ENCODE measurements at places on chromosomes 11 and 22.

DNA sequence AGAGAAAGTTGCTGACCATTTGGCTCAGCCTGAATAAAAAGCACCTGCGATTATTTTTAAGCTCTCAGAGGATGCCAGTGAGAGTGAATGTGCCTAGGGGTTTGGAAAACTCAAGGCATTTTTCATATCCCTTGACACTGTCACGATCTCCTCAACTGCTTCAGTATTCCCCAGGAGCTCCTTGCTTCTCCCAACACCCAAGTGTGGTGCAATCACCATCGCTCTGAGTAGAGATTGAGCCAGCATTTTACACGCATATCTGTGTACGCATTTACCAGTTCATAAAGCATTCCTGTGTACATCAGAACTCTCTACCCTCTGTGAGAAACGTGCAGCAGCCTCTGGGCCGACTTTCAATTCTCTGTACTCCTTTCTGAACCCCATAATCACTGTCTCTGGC is 1.3 kb downstream of the SRRD start:
- DNase-seq = peak; percentile 31

GRCh38 chr11:87889126-87889525 is 286.1 kb downstream of the RAB38 start:
- no peak for DNase-seq

DNA sequence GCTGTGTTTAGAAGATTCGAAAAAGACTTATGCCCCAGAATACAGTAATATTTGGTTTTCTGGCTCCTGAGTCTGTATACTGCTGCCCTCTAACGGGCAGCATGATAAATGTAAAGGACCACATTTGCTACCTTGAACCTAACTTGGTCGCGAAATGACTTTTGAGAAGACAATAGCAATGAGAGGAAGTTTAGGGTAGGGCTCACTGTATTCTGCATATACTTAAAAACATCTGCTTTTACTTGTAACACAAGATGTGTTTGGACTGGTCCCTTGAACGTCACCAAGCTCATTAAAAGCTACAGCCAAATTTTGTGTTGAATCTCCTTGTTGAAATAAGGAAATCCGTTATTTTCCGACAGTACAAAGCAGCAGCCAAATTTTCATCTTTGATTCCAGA is 309.1 kb downstream of the SWAP70 start:
- no peak for DNase-seq

DNA sequence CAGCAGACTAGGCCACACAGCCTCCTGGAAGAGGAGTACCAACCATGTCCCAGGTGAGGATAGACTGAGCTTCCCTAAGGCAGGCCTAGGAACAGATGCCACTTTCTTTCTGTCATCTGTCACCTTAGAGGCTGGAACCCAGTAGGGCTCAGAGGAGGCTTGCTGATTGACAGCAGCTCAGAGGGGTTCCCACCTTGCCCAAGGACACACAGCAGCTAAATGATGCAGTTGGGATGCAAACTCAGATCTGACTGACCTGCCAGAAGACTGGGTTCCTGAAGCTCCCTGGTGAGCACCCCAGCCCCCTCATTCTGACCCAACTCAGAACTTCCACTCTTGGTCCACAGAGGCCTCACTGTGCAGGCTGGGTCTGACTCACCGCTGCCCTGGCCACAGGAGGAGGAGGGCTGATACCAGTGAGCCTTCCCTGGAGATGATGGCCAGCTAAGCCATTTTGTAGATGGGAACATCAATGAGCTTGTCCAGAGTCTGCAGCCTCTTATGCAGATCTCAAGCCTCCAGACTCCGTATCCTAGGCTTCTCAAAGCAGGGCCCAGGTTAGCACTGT is 14.0 kb downstream of the CAPN5 start:
- DNase-seq = peak; percentile 16

- no peak for DNase-seq
Measured at GRCh38 chr11:79940165-79940564, 499.3 kb upstream of the TENM4 start.

GRCh38 chr11:13030857-13031256 is 21.7 kb downstream of the RASSF10 start:
- no peak for DNase-seq

DNA sequence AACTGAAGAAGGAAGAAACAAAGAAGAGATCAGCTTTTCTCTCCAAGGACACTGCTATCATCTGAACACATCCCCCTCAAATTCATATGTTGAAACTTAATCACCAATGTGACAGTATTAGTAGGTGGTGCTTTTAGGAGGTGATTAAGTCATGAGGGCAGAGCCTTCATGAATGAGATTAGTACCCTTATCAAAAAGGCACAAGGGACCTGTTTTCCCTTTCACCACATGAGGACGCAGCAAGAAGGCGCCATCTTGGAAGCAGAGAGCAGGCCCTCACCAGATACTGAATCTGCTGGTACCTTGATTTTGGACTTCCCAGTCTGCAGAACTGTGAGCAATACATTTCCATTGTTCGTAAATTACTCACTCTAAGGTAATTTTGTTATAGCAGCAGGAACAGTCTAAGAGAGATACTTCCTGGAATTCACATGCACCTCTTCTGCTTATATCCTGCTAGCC is 20.9 kb upstream of the CREB3L1 start:
- DNase-seq = no peak

DNA sequence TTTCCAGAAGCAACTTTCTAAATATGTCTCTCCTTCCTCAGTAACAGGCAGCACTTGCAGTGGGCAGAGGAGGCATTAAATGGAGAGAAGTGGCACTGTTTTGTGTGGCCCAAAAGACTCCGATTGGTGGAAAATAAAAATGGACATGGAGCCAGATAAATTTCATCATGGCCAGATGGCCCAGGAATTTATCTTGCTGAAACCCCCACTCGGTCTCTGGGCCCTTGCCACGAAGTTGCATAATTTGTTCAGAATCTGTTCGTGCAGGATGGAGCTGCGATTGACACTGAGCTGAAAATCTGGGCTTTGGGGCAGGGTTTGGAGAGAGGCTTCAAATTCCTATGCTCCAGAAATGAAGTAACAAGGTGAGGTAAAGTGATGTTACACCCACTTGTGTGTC is 65.5 kb downstream of the C11orf91 start:
- no peak for DNase-seq

DNA sequence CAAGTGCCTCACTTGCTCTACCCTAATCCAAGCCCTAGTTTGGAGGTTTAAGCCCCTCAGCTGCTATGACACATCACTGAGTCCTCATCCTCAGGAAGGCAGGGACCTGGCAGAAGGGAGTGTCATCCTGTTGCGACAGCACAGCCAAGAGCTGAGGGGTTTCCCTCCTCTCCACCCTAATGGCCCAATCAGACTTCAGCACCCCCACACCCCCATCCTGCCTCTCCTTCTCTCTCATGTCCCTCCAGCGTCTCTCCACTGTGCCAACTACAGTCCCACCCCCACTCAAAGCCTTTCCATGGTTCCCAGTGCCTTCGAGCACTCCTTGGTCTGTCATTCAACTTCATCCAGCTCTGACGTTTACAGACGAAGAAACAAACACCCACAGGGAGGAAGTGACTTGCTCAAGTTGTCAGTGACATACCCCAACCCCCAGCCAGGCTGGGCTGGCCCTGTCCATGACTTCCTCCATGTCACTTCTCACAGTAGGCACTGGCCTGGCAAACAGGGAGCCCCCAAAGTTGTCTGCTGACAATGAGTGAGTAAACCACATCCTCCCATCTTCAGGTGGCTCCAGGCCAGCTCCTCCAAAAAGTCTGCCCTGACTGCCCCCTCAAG is 15.6 kb downstream of the ARAP1 start:
- DNase-seq = peak; percentile 71

- no peak for DNase-seq
Measured at GRCh38 chr11:2142762-2143202, 3.6 kb upstream of the IGF2 start.

GRCh38 chr11:45243967-45244366 is 42.2 kb downstream of the SYT13 start:
- DNase-seq = no peak

DNA sequence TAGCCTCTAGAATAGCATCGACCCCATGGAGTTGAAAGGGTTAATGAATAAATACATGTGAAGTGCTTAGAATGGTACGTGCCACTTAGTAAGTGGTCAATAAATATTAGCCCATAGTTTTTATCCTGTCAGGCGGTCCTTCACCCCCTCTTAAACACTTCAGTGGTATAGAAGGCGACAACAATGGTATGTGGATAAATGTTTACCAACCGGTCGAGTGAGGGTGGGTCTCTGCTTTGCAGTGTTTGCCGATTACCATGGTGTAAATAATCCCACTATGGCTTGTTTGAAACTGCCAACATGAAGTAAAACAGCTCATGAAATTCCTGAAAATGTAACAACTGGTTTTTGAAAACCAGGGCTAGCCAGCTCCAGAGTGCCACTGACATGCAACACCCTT is 541.2 kb downstream of the BUD13 start:
- no peak for DNase-seq

DNA sequence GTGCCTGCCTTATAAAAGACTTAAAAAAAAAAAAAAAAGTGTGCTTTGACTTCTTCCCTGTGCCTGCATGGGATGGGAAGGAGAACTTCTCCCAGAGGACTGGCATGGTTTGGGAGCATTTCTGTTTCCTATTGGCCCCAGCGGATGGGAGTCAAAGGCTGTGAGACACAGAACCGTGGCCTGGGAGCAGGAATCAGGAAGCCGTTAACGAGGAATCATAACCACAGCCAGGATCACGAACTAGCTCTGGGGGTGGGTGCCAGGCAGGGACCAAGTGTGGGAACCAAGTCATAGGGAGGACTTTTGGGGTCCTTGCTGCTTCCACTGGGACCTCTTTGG is 526 bp downstream of the C1QTNF6 start:
- no peak for DNase-seq

DNA sequence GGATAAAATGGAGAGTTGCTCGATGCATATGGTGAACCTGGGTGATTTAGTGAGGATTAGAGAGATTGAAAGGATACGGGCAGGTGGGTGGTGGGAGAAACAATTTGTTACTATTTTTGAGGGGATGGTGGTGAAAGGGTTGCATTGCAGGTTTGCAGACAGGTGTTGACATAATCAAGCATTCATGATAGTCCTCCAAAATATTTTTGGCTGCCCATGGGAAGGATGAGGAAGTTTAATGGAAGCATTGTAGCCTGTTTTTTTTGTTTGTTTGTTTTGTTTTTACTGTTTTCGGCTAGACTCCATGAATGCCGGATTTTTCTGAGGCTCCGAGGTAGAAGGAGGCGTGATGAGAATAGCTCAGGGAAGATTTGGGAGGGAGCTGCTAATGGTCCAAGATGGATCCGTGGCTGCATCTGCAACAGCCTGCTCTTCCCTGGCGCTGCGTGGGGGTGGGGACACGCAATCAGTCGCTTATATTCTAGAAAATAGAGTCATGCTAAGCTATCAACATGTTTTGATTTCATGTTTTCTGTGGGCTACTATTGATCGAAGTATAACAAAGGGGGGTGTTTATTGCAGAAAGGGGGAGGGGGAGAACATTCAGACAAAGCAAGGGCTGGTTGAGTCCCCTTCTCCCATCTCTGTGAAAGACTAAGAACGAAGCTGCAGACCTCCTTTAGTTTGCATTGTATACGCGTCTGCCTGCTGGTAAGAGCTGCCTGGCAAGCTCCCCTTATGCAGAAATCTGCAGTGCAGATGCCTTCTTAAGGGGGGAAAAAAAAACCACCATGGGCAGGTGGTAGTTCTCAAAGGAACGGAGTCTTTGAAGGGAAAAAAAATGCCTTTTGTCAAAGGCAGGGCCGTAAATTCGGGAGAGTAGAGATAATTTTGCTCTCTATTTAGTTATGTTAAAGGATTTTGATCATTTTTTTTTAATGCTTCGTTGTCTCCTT is 1.0 kb downstream of the RTN3 start:
- DNase-seq = peak; percentile 43

GRCh38 chr22:39940757-39941305 is 19.4 kb upstream of the TMA7B start:
- no peak for DNase-seq

- no peak for DNase-seq
Measured at GRCh38 chr11:19727246-19727645, 14.6 kb downstream of the NAV2 start.

- no peak for DNase-seq
Measured at GRCh38 chr11:119905162-119905561, 176.2 kb upstream of the NECTIN1 start.

- DNase-seq = no peak
Measured at GRCh38 chr22:35610741-35611140, 6.4 kb downstream of the MB start.

- DNase-seq = peak; percentile 23
Measured at GRCh38 chr11:15327786-15328231, 213.1 kb downstream of the INSC start.

DNA sequence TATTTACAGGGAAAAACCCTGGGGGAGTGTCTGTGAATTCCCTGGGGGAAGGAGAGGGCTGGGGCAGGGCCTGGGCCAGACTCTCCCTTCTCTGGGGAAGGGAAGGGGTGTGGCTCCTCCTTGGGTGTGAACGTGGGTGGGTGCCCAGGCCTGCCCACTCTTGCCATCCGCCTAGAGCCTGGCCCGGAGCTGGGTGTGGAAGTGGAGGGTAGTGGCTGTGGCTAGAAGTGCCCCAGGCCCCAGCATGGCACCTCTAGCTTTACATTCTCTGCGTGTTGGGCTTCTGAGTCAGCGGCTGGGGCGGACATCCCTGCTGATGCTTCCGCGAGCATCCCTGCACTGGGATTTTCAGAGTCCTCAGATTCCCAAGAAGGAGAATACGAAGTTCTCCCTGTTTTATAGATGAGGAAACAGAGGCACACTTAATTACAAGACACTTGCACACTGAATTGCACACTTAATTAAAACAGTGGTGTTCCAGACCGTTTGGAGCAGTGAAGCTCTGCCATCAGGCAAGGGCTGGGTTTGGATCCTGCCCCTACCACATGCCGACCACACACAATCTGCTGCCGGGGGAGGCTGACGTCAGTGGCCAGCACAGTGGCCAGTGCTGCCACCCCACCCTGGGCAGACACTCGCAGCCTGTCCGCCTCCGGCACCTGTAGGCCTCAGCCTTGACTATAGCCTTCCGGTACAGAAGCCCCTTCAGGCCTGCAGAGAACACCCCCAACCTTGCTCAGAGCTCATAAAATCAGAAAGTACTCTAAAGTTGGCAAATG is 7.6 kb downstream of the BAD start:
- no peak for DNase-seq

DNA sequence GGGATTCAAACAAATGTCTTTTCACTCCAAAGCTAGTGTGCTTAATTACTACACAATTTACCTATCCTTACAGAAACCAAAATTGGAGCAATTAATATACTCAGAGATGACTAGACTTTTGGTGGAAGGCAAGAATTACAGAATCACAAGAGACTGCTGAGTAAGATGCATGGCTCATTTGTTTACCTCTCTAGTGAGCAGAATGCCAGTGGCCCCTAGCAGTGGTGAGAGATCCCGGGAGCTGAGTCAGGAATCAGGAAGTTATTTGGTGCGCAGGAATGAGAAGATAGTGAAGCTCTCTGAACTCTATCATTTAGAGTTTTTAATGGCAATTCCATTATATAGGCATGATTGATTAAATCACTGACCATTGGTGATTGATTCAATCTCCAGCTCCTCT is 188.9 kb upstream of the SESN3 start:
- no peak for DNase-seq
